ENCODE measurements at places on chromosomes 2 and 18.

DNA sequence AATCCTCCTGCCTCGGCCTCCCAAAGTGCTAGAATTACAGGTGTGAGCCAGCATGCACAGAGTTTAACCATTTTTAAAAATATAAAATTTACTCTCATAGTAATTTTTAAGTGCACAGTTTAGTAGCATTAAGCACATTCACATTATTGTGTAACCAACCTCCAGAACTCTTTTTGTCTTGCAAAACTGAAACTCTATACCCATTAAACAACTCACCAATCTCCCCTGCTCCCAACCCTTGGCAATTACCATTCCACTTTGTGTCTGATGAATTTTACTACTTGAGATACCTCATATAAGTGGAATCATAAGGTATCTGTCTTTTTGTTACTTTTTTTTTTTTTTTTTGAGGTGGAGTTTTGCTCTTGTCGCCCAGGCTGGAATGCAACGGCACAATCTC is 112.5 kb downstream of the BMPR2 start:
- no peak for DNase-seq

GRCh38 chr2:39416140-39416539 is 20.9 kb downstream of the MAP4K3 start:
- no peak for DNase-seq

DNA sequence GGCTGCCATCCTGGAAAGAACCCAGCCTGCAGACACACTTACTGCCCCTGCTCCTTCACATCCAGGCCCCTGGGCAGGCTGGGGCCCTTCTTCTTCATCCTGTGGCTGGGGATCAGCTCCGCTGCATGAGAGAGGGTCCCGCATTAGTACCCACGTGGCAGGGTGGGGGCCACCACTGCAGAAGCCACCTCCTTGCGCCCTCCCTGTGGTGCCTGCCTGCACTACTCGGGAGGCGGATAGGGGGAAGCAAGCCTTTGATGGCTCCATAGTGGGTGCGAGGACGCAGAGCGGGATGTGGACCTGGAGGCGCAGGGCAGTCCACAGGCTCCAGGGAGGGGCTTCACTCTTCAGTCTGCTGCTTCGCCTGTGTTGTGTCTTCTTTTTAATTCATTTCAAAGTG is 46.7 kb downstream of the GPC1 start:
- DNase-seq = no peak

DNA sequence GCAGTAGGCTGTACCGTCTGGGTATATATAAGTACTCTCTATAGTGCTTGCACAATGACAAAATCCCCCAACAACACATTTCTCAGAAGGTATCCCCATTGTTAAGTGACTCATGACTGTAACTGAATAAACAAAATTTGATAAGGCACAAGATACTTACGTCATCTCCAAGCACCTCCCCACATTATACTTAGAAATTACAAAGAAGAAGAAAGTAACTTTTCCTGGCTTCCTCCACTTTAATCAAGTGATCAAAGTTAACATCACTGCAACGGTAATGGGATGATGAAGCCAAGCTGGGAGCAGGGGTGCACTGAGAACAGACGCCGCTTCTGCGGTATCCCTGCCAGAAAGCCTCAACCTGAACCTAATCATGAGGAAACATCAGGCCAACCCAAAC is 9.7 kb downstream of the TNS1 start:
- DNase-seq = no peak

DNA sequence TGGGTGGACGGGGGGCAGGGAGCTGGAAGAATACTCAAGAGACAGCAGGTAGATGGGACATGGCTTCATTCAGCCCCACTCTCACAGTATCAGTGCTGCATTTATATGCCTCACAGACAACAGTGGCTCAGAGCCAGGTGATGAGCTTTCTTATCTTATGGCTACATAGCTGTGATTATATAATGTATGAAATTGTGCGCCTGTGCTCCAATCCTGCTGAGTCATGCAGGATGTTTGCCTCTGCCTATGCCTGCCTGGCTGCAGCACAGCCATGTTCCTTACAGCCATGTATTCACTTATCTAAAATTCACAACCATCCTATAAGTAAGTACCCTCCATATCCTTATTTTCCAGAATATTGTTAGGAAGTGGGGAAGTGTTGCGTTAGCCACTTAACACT is 37.7 kb upstream of the RNF103 start:
- no peak for DNase-seq

- DNase-seq = no peak
These were observed 90.1 kb upstream of the ARL5A start for GRCh38 chr2:151918308-151918707.

- DNase-seq = no peak
These were observed 104.2 kb downstream of the TPGS2 start for GRCh38 chr18:36724591-36725001.

DNA sequence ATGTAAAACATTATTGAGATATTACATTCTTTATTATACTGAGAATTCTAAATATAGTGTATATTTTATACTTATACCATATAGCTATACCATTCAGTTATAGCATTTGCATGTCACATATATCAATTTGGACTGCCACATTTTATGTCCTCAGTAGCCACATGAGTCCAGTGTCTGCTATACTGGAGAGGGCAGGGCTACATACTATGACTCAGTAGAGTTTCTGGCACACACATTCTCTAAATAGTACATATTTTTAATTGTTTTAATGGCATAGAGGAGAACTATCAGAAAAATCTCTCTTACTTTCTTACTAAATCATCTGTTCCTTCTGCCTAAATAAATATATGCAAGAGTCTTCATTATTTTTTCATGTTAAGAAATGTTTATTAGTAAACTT is 55.4 kb upstream of the COL5A2 start:
- no peak for DNase-seq

GRCh38 chr2:34652636-34653035 is 1053.5 kb upstream of the FAM98A start:
- DNase-seq = no peak

DNA sequence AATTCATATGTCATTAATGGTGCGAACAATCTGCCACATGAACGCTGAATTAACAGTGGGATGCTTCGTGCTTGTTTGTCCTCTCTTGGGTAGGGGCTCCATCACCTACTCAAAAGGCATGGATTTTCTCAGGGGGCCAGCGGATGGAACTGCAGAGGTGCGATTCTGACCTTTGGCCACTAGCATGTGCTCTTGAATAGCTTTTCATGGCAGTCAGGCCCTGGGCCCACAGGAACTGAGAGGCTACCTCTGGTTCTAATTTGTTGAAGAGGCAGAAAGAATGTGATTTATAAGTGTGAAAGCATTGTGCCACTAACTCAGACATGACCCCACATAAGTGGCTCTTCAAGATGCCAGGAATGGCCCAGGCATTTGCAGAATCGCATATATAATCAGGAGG is 283.2 kb downstream of the INSIG2 start:
- no peak for DNase-seq

DNA sequence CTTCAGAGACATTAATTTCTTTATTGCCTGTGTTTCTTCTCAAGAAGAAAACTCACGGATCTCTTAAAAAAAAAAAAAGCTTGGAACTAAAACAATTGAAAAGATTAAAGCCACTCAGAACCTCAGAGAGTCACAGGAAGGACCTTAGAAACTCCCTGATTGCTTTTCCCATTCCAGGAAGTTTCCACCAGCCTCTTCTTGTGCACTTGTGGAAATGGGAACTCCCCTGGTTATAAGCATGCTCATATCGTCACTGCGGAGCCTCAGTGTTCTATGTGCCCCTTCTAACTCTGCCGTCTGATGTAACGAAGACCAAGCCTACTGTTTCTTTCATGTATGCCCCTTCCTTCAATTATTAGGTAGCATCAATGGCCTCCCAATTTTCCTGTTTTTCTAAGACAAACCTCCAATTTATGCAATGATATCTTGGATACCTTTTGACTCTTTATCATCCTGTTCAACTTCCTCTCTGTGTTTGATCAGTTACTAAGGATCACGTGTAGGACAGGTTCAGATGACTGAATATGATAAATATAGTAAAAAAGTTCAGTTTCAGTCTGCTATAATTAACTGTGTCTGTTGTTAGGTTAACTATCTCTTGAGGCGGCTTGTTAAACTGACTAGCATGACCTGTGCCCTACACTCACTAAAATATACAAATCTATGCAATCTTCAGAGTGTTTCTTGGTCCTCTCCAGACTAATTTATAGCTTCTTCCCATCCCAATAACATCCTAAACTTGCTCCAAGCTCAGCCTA is 593.7 kb upstream of the CHAC2 start:
- no peak for DNase-seq

DNA sequence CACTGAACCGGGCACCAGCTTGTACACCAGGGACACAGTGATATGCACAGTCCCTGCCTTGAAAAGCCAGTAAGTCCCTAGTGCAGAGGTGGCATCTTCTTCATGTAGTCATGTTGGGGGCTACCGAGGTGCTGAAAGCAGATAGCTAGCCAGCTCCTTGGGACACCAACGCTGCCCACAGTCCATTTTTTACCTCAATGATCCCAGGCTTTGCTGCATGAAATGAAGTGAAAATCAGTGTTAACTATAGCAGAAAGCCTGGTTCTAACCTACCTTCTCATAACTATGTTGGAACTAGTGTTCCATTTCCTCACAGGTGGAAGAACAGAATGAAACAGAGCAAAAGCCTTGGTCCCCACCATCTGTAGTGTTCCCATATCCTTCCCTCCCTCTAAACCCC is 66.6 kb upstream of the EML6 start:
- no peak for DNase-seq

- no peak for DNase-seq
These were observed 21.7 kb downstream of the ARHGAP28 start for GRCh38 chr18:6751222-6751621.

DNA sequence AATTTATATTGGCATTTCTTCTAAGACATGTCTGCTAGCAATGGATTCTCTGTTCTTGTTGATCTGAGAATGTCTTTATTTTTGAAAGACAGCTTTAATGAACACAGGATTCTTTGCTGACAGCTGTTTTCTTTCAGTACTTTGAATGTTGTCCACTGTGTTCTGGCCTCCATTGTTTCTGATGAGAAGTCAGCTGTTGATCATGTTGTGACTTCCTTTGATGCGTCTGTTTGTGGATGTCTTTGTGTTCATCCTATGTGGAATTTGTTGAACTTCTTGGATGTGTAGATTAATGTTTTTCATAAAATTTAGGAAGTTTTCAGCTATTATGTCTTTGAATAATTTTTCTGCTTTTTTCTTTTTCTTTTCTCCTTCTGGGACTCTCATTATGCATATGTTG is 39.8 kb upstream of the KCNF1 start:
- no peak for DNase-seq

- no peak for DNase-seq
These were observed 174.7 kb downstream of the EIPR1 start for GRCh38 chr2:3202926-3203325.

DNA sequence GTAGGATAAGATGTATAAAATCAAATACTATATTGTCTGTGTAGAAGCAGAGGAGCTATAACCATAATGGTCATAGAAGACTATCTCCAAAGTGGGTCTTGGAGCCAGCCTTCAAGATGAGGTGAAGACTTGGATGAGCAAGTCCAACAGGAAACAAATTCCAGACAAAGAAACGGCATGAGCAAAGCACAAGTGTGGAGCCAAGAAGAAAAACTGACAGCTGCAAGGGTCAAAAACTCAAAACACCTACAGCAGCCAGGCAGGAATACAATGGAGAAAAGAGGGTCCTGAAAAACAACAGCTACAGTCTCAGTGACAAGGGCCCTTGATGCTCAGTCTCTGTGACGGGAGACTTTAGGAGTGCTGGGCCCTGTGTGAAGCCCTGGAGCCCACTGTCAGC is 102.4 kb downstream of the STK39 start:
- no peak for DNase-seq

- DNase-seq = no peak
These were observed 2.7 kb downstream of the STK16 start for GRCh38 chr2:219247678-219248642.

GRCh38 chr2:79640001-79640400 is 127.2 kb downstream of the CTNNA2 start:
- no peak for DNase-seq

DNA sequence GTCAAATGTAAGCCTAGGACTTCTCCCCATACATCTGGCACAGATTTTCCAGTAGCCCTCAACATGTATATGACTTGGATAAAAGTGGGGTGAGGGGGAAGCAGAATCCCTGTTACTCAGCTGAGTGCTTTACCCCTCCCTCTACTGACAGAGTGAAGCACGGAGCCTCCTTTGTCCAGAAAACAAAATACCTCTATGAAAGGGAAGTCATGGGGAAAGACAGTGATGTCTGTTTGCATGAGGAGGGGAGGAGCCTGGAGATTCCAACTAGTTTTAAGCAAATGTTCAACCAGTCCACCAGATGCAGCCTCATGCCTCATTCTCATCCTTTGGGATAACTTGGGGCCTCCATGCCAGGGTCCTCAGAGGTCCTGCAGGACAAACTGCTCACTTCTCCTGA is 203.9 kb downstream of the SMAD2 start:
- DNase-seq = no peak

DNA sequence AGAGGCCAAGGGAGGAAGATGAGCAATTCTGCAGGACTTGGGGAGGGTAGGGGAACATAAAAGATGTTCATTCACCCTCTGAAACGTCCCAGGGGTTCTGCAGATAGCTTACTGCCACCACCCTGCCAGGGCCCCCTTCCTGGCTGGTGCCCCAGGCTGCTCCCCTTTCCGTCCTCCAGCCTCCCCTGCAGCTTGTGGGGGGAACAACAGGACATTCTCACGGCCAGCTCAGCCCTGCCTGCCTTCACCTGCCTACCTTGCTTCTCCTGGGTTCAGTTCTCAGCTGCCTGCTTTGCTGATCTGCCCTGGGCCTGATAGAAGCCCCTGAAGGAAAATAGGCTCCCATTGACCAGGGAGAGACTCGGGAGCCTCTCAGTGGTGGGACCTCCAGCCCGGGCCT is 251.1 kb downstream of the CELF4 start:
- no peak for DNase-seq

DNA sequence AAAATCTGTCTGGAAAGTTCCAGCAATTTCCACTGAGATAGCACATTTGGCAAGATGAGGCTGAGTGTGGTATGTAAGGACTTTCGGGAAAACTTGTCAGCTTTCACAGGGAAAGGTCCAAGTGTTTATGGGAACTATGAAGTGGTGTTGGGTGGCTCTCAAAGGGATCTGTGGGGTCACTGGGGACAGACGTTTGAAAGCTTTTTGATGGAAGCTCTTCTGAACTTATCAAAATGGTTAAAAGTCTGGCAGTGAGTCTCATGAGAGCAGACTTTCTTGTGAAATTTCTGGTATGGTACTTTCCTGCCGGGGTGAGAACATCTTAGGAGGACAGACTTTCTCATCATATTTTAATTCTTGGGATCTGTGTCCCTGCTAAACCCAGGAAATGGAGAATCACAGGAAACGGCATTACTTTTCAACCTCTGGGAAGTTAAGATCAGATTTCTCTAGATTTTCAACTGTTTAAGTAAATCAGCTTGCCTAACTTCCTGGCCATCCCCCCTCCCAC is 546.3 kb upstream of the ZEB2 start:
- DNase-seq = no peak

Measured in HS-27A (cell line).